ENCODE measurements at places on chromosomes 7 and 10.

DNA sequence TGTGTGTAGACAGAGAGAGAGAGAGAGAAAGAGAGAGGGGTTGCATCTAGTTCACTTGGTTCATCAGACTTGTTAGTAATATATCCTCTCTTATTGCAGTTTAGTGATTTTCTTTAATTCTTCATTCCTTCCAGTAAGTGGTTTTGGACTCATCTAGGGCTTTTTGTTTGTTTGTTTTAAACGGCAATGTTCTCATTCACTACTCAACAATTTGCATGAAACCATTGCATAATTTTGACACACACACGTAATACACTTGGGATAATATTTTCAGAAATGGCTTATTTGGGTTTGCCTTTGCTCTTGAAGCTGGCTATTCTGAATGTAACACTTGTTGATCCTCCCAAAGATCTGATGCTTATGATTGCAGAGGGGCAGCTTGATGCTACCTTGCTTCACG, 16.4 kb upstream of the ZNF32 start:
- no peak for DNase-seq

DNA sequence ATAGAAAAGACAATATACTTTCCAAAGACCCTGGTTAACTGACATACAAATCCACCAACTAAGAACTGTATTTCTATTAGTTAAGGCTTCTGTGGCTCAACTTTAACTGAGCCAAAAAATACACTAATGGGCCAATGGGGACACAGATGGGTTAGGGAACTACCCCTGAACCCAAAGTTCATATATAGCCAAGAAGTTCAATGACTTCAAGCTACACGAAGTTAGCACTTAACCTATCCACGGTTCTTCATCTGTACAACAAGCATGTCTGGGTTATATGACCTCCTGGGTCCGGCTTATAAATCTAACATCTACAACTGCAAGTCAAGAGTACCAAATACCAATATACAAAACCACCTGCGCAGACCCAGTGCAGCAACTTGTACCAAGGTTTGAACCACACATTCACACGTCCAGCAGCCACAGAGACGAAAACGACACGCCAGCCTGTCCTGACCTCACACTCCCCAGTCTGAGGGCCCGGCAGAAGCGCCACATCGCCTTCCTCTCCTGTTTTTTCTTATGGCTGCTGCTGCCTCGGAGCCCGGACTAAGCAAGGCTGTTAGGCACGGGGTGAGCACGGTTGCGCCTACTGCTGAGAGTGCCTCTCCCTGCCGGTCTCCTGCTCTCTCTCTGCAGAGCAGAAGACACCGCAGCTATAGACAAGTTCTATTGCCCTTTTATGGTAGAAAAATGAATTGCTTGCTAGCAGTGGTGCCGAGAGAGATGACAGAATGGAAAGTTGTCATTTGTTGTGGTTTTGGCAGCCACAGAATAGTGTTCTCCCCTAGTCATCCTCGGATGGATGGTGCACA, 86.3 kb downstream of the RNF216 start:
- DNase-seq: peak; percentile 75

GRCh38 chr10:7971949-7972348, 82.5 kb upstream of the GATA3 start:
- no peak for DNase-seq

GRCh38 chr7:150502519-150502918, 12.2 kb upstream of the GIMAP7 start:
- peak; percentile 64 for DNase-seq

DNA sequence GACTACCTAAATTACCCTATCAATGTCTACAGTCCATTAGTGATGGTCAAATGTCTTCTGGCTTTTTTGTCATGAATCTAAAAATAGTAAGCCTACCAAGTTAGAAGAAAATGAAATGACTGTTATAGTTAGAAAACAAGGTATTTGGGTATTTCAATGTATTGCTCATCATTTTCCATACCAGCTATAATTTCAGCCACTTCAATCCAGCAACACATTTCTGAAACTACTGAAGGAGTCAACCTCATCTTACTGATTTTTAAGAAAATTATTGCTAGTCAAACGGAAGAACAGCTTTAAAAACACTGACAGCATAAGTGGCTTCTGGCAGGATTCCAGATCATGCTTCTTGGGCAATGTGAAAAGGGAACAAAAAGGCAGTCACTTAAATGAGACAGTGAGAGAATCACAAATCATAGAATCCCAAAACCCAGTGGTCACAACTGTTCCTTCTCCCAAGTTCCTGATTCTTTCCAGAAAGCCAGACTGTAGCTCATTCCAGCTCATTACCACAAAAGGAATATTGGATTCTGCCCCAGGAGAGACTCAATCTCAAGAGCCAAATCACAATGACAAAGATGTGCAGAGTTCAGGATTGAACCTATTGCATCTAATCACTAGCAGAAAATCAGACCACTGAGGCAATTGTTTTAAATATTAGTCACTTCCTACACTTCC, 61.2 kb upstream of the LRRN3 start:
- peak; percentile 64 for DNase-seq

DNA sequence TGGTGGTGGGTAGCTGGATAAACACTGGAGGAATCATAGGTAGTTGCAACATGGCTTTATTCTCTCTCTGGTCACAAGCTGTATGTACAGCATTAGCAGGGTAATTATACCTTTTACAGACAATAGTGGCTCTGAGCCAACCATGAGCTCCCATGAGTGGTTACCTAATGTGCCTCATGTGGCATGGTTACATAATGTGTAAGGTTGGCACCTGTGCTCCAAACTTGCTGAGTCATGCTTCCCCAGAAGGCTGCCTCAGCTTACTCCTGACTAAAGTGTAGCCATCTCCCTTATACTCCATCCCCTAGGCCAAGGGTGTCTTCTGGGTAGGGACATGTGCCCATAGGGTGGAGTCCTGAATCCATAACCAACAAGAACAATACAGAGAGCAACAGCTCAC, 345.3 kb upstream of the SEMA3C start:
- no peak for DNase-seq

DNA sequence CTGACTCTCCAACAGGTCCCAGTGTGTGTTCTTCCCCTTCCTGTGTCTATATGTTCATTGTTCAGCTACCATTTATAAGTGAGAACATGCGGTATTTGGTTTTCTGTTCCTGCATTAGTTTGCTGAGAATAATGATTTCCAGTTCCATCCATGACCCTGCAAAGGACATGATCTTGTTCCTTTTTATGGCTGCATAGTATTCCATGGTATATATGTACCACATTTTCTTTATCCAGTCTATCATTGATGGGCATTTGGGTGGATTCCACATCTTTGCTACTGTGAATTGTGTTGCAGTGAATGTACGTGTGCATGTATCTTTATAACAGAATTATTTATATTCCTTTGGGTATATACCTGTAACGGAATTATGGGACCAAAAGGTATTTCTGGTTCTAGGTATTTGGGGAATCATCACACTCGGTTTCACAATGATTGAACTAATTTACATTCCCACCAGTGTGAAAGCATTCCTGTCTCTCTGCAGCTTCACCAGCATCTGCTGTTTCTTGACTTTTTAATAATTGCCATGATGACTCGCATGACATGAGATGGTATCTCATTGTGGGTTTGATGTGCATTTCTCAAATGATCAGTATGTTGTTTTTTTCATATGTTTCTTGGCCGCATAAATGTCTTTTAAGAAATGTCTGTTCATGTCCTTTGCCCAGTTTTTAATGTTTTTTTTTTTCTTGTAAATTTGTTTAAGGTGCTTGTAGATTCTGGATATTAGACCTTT, 60.2 kb downstream of the LSMEM1 start:
- no peak for DNase-seq

DNA sequence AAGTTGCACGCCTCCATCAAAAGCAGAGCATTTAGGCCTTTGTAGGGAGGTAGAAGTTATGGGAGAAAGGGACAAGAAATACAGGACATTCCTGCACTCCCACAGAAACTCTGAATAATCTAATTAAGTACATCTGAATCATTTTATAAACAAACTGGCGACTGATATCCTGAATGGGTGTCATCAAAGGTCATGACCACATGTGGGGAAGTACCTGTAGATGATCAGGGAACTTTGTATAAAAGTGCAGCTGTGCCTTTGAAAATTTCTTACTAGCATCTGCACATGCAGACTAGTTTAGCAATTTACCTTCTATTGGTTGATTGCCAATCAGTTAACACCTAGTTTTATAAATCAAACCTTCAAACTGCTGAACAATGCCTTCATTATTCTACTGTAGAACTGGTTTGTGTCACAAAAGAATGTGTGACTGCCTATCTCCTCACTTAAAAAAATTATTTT, 17.1 kb downstream of the STEAP4 start:
- no peak for DNase-seq

DNA sequence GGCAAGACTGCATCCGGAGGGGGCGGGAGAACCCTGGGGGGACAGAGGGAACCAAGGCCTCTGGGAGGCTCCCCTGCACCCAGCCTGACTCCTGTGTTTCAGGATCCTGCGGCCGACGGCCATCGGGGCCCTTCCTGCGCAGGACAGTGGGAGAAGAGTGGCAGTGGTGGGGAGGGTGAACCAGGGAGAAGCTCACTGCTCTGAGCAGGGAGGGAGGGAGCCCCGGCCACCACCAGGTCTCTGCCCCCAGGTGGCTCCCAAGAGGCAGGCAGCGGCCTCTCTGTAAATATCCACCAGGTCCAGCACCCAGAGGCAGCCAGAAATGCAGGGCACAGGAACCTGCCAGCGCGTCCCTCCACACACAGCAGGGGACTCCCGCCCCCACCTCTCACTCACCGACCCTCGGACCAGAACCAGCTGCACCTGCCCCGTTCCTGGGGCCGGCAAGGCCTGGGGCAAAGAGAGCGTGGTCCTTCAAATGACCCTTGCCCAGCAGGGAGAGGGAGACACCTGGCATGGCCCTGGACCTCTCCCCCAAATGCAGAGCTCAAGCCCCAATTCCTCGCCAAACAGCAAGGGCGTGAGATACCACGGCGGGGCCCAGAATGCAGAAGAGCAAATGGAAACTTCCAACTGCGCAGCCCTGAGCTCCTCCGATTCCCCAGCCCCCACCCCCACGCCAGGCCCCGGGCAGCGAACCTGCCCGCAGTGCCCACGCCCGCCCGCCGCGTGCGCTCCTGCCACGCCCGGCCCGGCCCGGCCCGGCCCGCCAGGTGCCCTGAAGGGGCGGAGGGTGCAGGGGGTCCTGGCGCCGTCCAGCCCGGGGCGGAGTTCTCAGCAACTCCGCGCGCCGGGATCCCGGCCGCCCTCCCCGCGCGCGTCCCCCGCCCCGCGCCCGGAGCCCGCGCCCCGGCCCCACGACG, 805 bp downstream of the RASGEF1A start:
- peak; percentile 60 for DNase-seq

GRCh38 chr10:14173391-14173705, 157.4 kb downstream of the FRMD4A start:
- DNase-seq: no peak

- no peak for DNase-seq
These were observed 643.5 kb upstream of the DPP6 start for GRCh38 chr7:153408360-153409335.

DNA sequence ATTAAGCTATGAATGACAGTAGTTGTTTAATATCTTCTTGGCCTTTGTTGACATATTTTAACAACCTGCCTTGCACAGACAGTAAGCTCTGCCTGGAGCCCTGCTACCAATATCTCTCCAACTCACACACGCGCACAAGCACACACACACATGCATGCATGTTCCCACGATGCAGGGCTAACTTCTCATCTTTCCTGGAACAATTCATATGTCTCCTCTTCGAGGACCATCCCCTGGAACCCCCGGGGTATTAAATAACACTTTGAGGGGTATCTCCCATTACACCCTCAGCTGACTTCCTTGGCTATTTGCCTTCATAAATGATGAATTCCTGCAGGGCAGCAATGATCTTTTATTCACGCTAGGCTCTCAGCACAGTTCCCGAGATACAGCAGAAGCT, 258.0 kb downstream of the TRIL start:
- DNase-seq: no peak

DNA sequence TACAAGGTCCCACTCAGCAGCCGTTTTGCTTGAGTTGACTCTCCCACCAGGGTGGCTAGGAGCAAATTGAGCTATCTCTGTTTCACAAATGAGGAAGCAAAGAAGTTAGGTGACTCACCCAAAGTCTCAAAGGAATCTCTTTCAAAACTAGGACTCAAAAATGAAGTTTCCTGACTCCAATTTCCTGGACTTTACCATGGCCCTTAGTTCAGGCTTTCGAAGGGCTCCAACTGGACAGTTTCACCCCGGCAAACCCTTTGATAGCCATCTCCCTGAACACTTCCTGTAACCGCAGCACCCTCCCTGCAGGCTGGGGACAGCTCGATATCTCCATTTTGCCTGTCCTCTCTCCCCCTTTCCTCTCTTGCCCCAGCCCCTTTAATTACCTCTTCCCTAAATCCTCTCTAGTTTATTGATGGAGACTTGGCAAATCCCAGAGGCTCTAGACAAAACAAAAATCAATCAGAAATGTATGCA, 4.7 kb upstream of the AFAP1L2 start:
- no peak for DNase-seq

- peak; percentile 71 for DNase-seq
These were observed 104.5 kb upstream of the ZPBP start for GRCh38 chr7:50197549-50197948.

GRCh38 chr7:55509322-55509721, 63.0 kb downstream of the VOPP1 start:
- no peak for DNase-seq

DNA sequence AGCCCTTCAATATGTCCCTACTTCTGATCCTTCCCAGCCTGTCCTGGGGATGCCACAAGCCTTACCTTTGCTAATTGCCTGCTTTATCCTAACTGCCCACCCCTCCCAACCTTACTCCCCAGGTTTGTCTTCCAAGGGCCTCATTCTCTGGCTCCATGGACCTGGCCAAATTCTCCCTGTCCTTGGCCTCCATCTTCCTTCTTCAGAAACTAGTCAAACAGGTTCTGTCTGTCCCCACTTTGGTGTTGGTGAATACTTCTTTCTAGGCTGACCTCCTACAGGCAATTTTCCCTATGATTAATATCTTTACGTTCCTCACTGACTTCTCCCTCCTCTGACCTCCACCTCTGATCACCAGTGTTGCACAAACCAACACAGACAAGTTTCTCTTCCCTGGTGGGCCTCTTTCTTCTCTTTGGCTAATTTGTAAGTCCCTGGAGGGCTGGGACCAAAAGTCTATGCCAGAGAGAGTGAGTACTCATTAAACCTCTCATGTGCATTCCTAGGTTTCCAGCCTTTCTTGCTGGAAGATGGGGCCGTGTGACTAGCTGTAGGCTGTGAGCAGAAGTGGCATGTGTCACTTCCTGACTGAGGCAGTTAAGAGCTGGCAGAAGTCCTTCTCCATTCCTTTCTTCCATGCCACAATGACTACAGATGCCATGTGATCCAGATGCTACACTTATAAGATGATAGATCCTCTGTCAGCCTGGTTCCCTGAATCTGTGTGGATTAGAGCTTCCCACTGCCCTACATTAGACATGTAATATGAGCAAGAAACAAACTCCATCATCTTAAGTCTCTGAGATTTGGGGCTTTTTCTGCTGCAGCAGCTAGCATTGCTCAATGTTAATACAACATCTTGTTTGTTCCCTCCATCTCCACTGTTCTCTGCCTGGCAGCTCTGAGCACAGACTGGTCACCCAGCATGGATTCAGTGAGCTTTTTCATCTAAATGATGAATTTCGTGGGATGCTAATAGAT, 382.7 kb downstream of the RPS24 start:
- DNase-seq: no peak
